NCI-H524 treated with DMSO at 0.1 percent for 48 hours (cell line): ENCODE measurements at places on chromosomes 5 and 9.

GRCh38 chr5:115770466-115770865 lies 46.0 kb downstream of the CDO1 start:
- DNase-seq: no peak

- DNase-seq: no peak
These were observed 68.9 kb downstream of the COMMD10 start for GRCh38 chr5:116153687-116154174.

GRCh38 chr9:137476856-137477255 lies 17.7 kb upstream of the NSMF start:
- DNase-seq: no peak

DNA sequence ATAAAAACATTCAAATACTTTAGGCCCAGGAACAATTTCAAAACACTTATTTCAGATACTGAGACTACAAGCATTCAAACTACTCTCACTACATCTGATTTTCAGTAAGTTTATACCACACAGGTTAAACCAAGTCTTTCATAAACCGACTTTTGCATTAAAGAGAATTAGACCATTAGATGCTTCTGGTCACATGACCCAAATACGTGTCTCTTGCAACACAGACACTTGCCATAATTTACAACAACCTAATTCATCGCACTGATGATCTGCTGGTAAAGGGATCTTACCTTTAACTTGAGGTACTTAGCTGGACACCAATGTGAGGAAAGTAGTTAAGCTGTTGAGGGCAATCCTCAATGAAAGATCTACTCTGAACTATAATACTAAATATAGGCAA lies 3.2 kb downstream of the HNRNPH1 start:
- no peak for DNase-seq

DNA sequence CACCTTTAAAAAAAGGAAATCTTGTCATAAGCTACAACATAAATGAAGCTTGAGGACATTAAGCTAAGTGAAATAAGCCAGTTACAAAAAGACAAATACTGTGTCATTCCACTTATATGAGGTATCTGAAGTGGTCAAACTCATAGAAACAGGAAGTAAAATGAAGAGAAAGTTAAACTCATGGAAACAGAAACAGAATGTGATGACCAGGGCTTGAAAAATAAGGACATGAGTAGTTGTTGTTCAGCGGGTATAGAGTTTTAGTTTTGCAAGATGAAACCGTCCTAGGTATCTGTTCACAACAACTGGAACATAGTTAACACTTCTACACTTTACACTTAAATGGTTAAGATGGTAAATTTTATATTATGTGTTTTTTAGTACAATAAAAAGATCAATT lies 47.8 kb upstream of the SLC1A3 start:
- no peak for DNase-seq

- DNase-seq: no peak
These were observed 124.4 kb upstream of the MSX2 start for GRCh38 chr5:174599992-174600391.

GRCh38 chr5:6176102-6176693 lies 202.1 kb downstream of the MED10 start:
- DNase-seq: no peak

DNA sequence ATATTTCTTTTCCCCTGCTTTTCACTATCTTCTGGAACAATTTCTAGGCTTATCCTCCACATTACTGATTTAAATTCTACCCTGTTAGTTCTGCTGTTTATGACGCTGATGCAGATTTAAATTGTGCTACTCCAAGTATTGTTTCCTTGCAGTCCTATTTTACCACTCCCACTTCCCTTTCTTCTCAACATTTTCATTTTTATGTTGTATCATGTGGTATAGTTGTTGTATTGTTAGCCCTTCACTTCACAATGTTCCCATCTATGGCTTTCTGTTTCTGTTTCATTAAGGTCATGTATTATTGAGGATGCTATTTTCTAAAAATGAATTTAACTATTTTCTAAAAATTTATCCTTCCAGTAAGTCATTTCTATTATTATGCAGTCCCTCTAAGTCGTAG lies 254.4 kb downstream of the NDUFS4 start:
- no peak for DNase-seq

DNA sequence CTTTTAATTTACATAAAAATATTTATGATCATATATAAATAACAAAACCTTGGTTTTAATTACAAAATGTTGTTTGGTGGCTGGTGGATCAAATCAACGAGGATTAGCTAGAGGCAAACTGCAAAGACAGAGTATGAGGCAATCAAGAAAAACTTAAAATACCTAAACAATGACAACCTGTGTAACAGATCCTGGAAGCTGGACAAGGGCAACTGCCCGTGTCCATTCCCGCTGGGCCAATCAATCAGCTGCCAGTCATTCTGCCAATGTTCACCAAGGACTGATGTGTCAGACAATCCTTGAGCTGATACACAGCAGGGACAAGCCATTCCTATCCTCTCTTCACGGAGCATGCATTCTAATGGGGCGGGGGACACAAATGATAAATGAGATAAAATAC lies 3.2 kb upstream of the TENT4A start:
- DNase-seq: no peak

GRCh38 chr5:10860645-10861422 lies 99.8 kb upstream of the DAP start:
- DNase-seq: no peak

- no peak for DNase-seq
These were observed 24.7 kb upstream of the RXRA start for GRCh38 chr9:134301387-134302129.

DNA sequence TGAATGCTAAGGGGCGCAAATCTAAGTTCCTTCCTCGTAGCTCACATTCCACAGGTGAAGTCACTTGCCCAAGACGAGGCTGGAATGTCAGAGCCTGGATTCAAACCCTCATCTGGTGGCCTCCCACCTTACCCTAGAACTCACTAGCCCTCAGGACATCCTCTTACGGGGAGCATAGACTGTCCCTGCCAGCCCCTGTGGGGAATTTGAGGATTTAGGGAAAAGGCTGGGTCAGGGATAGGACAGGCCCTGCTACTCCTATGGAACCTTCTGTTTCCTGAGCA lies 45.0 kb downstream of the IRF1 start:
- DNase-seq: no peak

DNA sequence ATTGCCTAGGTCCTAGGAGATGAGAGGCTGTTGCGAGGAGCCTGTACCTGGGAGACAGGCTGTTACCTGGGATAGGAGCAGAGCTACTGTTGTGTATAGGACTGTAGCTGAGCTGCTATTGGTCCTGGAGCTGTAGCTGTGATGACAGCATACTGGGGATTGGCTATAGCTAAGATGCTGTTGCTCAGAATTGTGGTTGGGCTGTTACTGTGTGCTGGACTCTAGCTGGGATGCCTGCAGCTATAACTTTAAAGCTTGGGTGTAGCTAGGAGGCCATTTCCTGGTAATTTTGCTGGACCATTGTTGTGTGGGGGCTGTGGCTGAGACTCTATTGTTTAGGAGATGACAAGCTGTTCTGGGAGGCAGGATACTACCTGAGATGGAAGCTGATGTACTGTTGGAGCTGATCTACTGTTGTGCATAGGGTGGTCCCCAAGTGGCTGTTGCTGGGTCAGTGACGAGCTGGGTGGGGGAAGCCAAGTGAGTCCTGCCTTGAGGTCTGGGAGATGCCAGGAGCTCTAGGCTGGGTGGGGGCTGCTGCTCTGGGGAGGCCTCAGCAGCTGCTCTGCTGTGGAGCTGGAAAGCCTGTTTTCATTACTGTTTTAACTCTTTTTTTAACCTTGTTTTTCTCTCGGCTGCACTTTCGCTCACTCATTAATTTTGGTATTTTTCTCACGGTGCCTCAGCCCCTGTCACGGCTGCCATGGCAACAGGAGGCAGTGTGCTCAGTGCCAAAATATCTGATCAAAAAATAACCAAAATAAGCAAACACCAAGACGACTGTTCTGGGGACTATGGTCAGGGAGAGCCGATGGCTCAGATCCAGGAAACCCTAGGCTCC lies 3.0 kb upstream of the PCDH1 start:
- no peak for DNase-seq

- peak; percentile 1 for DNase-seq
These were observed 46.4 kb upstream of the SLCO6A1 start for GRCh38 chr5:102545175-102545574.

DNA sequence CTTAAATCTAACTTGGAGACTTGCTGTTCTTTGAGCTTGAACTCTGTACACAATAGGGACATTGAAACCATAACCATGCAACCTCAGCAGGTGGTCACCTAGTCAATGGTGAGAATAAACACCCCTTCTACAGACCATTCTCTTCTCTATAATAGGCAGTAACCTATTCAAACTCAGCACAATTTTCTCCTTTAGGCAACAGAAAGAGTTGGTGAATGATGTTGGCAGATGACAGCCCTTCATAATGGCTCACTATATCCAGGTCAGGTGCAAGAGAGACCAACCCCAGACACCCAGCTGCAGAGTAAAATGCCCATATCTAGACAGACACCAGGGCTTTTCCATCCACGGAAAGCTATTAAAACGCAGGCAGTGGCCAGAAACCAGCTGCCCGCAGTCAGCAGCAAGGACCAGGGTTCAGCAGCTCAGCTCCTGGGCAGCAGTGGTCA lies 106.7 kb downstream of the SERINC5 start:
- no peak for DNase-seq

GRCh38 chr5:33892620-33893137 lies 889 bp upstream of the ADAMTS12 start:
- no peak for DNase-seq

GRCh38 chr9:34512131-34513078 lies 10.4 kb downstream of the ENHO start:
- no peak for DNase-seq

DNA sequence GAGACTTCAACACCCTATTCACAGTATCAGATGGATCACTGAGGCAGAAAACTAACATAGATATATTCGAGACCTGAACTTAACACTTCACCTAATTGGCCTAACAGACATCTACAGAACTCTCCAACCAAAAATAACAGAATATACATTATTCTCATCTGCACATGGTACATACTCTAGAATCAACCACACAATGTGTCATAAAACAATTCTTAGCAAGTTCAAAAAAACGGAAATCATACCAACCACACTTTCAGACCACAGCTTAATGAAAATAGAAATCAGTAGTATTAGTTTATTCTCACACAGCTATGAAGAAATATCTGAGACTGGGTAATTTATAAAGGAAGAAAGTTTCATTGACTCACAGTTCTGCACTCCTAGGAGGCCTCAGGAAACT lies 387.9 kb downstream of the DEPDC1B start:
- no peak for DNase-seq

- DNase-seq: no peak
These were observed 36.7 kb upstream of the SLC2A8 start for GRCh38 chr9:127360250-127360649.

DNA sequence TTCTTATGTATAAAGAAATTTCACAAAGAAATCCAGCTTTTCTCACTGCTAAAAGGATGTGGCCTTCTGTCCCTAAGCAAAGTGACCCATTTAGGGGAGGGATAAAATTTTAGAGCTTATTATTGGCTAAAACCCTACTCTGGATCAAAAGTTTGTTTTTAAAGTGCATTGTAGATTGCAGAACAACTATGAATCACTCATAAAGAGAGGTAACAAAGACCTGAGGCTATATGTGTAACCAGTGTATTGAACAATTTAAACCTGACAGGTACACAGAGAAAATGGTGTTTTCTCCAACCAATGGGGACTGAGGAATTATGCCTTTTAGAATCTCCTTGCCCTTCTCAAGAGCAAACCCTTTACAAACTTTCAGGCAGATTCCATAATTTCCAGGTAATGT lies 86.6 kb downstream of the MUSK start:
- DNase-seq: no peak

DNA sequence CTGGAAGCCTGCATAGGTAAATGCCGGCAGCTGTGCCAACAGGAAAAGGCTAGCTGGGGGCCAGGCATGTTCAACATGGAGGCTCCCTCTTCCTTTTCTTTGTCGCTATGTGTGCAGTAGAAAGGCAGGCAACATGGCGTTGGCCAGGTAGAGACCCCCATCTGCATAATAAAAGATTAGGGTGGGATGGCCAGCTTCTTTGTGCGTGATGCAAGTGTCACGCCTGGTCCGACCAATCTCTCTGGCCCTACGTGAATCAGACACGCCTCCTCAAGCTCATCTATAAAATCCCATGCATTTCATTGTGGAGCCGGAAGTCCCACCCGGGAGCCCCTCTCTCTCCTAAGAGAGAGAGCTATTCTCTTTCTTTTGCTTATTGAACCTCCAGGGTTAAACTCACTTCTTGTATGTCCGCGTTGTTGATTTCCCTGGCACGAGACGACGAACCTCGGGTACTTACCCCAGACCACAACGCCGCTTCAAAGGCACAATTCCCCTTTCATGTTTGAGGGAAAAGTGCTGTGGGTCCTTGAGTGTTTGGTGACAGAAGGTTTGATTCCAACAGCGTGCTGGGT lies 25.0 kb upstream of the C5orf47 start:
- no peak for DNase-seq

GRCh38 chr5:114038756-114039155 lies 323.1 kb upstream of the KCNN2 start:
- no peak for DNase-seq

GRCh38 chr5:107696080-107696479 lies 25.3 kb upstream of the EFNA5 start:
- no peak for DNase-seq

- DNase-seq: no peak
These were observed 12.2 kb upstream of the ZNF367 start for GRCh38 chr9:96430377-96430776.
